ENCODE measurements at places on chromosomes 3 and 15.
A peak's percentile ranks its signal among the peaks of the same experiment; 100 is the strongest.

GRCh38 chr3:51434746-51435327, 43.8 kb downstream of the RBM15B start:
- DNase-seq: peak; percentile 66

- DNase-seq: peak; percentile 17
These were observed 35.5 kb upstream of the CGNL1 start for GRCh38 chr15:57340682-57341259.

- no peak for DNase-seq
These were observed 124.1 kb downstream of the PGPEP1L start for GRCh38 chr15:98883478-98883877.

- DNase-seq: peak; percentile 82
These were observed 19.7 kb upstream of the SATB1 start for GRCh38 chr3:18444595-18445400.

DNA sequence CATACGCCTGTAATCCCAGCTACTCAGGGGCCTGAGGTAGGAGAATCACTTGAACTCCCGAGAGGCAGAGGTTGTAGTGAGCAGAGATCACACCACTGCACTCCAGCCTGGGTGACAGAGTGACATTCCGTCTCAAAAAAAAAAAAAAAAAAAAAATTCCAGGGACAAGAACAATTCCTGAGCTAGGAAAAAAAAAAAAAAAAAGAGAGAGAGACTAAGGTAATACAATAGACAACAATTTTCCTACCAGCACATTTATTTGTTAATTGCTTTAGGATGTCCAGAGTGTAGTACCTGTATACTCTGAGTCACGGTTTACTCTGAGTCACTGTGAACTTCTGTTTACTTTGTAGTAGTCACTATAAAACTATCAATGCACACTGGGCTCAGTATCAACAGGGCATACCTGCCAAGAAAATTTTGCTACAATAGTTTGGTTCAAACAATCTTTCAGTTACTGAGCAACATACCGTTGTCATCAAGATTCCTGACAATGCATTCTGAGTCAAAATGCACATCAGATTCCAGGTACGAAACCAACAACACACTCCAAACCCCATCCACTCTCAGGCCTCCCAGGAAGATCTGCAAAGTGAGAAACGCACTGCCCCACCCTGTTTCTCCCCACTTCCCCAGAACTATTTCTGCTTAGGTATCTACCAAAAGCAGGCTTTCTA, 28.3 kb downstream of the IGF2BP2 start:
- no peak for DNase-seq

DNA sequence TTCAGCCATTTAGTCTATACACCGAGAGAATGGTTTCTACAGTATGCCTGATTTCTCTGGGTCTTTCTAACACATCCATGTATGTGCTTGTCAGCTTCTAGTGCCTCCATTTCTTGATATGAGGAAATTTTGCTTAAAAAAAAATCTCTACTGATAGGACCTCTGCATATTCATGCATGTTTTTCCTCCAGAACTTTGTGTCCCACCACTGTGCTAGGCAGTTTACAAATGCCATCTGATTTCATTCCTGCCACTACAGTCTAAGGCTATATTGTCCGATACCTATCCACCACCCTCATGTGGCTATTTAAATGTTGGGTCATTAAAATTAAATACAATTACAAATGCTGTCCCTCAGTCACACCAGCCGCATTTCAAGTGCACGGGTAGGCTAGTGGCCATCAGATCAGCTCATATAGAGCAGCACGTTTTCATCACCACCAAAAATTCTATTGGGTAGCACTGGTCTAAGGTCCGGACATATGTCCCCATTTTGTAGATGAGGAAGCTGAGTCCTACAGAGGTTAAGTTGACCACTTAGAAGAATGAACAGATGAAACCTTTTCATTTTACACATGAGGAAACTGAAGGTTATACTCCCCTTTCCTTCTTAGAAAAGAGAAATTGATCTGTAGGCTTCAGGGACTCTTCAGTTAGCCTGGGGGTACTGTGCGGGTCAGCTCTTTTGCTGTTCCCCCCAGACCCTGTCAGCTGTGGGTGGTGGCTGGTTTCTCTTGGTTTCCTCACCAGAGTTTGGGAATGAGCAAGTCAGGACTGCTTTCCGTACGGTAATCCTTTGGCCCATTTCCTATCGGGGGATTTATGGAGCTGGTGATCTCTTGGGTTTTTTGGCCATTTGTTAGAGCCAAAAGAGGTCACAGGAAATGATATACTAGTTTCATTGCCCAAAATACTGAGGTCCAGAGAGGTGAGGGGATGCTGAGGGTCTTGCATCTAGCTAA, 56.5 kb downstream of the SMAD3 start:
- no peak for DNase-seq

GRCh38 chr3:156388497-156389448, 166.1 kb downstream of the SSR3 start:
- DNase-seq: no peak

DNA sequence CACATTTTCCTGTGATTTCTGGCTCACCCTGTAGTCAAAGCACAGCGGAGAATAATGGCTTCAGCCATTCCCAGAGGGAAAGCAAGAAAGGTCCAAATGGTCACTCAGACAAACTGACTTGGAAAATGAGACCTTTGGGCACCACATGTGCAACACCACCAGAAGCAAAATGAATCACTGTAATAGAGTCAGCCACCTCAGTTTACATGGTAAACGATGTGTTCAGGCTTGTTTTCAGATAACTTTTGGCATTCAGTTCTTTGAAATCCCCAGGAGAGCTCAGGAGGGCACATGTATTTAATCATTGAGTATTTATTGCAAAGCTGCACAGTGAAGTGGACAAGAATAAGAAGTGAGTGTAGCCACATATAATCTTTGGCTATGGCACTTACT, 38.4 kb upstream of the ALCAM start:
- DNase-seq: no peak

All from CD4-positive, alpha-beta T cell treated with Interleukin-21 for 1 hour (primary cell).